Activated CD4-positive, alpha-beta T cell treated with anti-CD3 and anti-CD28 coated beads, Interleukin-2, Interleukin-6, amounts not matched to agents 100 ng/mL and 50 ng/mL, durations not matched to agents 16 hours and 8 hours (primary cell): ENCODE measurements at places on chromosomes 6 and 20.
A peak's percentile ranks its signal among the peaks of the same experiment; 100 is the strongest.

DNA sequence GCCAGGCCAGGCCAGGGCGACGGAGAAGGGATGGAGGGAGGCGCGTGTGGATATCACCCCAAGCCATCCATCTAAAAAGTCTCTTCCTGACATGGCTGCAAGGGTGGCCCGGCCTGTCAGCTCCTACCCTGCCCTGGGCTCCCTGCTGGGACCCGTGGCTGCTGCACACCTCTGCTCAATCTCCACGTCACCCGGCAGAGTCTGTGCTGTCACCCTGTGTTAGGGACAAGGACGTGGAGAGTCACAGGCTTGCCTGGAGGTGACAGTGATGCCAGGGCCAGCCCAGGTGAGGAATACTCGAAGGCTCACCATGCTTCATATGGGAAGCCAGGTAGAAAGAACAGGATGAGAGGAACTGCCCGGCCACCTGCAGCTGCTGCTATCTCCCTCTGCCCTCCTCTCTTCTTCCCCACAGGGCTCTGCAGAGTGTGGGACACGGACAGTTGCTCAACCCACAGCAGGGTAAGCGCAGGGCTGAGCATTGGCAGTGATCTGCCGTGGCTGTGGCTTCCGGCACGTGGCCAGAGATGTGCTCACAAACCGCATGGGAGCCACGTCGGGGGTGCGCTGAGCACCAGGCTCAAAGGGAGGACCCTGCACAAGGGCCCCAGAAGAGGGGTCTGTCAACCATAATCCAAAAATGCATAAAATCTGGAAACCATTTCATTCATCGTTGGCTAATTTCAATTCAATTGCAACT lies 214.3 kb downstream of the DLL1 start:
- DNase-seq = no peak

DNA sequence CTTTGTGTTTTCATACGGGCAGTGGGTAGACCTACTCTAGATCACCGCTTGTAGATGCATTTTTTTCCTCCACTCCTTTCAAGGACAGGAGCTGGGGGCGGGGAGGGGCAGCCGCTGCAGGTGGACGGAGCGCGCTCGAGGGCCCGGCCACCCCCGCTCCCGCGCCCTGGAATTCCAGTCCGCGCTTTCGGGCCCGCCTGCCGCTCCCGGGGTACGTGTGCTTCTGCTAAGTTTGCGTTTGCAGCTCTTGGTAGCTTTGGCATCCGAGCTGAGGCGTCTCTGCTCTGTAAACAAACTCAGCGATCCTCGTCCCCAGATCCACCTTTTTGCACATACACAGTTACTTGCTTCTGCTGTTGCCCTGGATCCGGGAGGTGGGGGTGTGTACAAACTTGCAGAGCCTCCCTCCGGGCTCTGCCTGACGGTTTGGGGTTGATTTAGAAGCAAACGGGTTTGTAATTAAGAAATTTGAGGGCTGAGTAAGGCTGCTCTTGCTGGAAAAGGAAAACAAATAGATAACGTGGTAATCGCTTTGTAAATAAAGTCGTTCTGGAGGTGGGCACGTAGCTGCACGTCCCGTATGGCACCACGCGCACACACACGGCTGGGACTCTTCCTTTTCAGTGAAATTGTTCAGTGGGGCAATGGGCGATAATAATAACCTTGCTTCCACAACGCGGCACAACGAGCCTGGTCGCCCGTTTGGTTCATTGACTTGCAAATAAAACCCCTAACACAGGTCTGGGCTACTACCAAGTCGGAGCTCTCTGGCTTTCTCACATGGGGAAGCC lies 973 bp upstream of the CITED2 start:
- DNase-seq = peak; percentile 90

DNA sequence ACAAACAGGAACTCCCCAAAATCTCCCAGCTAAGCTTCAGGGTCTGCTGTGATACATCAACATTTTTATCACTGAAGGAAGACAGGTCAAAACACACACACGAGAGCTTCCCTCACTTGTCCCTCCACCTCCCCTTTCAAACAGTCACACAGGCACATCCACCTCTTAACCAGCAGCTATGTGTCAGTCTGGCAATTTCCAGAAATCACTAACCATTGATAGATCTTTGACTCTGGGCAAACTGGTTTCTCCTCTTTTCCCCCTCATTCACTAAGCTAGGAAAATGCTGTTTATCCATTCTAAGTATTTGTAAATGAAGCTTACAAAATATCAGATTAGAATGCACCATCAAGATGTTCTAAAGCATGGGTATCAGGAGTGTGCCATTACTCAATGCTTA lies 87.8 kb downstream of the DCDC2 start:
- no peak for DNase-seq

DNA sequence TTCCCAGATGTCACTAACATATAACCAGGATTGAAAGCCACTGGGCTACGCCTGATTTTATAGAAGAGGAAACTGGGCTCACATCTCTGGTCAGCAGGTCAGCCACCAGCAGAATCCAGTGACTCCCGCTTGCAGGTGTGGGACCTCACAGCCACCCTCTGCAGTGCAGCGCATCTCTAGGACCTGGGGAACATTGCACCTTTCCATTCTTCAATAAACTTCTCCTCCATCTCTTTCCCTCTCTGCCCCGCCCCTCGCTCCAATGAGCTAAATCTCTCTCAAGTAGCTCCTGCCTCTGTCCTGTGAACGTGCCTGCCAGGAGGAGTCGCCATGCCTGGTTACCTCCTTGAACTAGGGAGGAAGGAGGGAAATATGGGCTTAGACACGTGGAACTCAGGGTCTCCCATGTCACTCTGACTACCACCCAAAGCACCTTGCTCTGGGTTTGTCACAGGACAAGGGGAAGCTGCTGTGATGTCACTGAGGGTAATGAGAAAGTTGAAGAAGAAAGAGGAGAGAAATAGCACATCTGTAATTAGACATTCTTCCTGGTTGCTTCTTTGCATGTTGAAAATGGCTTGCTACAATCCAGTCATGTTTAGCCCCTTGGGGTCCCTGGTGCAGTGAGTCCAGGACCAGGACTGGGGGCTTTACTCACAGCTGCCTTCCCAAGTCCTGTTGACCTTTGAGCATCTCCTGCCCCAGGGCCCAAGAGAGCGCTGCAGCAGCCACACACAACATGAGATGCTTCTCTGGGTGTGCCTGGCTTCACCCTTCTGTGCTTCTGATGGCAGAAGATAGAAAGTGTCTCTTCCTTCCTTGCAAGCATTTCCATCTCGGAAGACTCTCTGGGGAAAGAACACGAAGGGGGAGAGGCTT lies 469.4 kb downstream of the PREX1 start:
- no peak for DNase-seq

DNA sequence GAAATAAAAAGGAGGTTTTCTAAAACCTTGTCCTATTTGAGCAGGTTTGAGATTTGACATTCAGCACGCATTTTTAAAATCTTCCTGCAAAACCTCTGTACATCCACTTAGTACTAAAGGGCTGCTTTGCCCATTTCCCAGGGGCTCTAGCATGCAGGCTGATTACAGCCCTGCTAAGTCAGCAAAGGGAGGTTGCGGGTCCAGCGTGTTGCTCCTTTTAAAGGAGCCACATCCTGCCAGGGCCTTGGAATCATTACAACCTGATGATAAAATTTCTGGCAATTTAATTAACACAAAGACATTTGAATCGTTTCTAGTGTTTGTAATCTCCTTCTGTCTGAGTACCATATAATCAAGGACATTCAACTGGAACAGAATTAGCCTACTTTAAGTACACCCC lies 455.1 kb upstream of the CITED2 start:
- no peak for DNase-seq

GRCh38 chr6:68196645-68197044 lies 438.4 kb upstream of the ADGRB3 start:
- DNase-seq = no peak

DNA sequence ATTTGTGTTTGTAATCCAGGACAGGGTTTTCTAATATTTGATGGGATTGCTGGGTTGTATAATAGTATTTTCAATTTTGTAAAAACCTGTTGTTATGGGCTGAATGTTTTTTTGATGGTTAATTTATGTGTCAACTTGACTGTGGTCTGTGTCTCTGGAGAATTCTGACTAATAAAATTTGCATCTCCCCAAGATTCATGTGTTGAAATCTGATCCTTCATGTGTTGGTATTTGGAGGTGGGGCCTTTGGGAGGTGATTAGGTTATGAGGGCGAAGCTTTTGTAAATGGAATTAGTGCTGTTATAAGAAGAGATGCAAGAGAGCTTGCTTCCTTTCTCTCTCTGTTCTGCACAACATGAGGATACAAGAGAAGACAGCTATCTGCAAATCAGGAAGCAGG lies 48.7 kb upstream of the SAMD5 start:
- DNase-seq = no peak

- no peak for DNase-seq
Observed at GRCh38 chr6:165227644-165228329, 81.6 kb downstream of the C6orf118 start.

DNA sequence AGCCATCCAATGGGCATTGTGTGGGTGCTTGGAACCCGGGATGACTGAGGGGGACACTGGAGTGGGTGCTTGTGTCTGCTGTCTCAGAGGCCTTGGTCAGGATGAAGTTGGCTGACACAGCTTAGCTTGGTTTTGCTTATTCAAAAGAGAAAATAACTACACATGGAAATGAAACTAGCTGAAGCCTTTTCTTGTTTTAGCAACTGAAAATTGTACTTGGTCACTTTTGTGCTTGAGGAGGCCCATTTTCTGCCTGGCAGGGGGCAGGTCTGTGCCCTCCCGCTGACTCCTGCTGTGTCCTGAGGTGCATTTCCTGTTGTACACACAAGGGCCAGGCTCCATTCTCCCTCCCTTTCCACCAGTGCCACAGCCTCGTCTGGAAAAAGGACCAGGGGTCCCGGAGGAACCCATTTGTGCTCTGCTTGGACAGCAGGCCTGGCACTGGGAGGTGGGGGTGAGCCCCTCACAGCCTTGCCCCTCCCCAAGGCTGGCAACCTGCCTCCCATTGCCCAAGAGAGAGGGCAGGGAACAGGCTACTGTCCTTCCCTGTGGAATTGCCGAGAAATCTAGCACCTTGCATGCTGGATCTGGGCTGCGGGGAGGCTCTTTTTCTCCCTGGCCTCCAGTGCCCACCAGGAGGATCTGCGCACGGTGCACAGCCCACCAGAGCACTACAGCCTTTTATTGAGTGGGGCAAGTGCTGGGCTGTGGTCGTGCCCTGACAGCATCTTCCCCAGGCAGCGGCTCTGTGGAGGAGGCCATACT lies 49.4 kb downstream of the PYGB start:
- DNase-seq = no peak

- no peak for DNase-seq
Observed at GRCh38 chr6:11604215-11604614, 66.7 kb downstream of the TMEM170B start.

GRCh38 chr6:170522565-170523183 lies 30.4 kb downstream of the PSMB1 start:
- DNase-seq = peak; percentile 12

- no peak for DNase-seq
Observed at GRCh38 chr6:30806581-30807183, 62.3 kb upstream of the IER3 start.

GRCh38 chr6:88165844-88166492 lies at the start of gene CNR1:
TSS of gene CNR1 (minus strand) at chr6:88166347. CDS start at chr6:88145274, 21,073 bp downstream.
- DNase-seq = peak; percentile 6

GRCh38 chr6:29656157-29656556 lies 735 bp upstream of the MOG start:
- no peak for DNase-seq

GRCh38 chr6:138387577-138388368 lies 10.1 kb downstream of the SMIM28 start:
- DNase-seq = no peak

DNA sequence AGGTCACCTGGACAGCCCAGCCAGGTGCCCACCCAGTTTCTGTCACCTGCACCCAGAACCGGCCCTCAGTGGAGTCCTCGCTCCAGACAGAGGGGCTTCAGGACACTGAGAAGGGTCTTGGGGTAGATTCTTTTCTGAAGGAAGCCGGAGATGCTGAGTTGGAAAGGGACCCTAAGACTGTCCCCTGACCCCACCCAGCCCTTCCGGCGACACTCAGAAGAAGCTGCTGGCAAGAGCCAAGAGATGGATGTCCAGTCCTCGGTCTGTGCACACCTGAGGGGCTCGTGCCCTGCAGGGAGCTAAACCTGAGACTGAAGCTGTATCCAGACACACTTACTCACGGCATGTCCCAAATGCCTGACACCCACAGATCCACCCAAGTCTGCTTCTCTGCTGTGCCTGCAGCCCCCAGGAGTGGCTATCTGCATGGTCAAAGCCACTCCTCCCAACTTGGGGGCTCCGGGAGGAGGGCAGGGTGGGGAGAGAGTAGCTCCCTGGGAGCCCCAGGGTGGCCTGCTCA lies 20.2 kb downstream of the NTSR1 start:
- DNase-seq = no peak

- DNase-seq = no peak
Observed at GRCh38 chr6:157592541-157592940, 211.6 kb downstream of the ZDHHC14 start.

- no peak for DNase-seq
Observed at GRCh38 chr20:1934721-1935573, 39.7 kb downstream of the SIRPA start.

GRCh38 chr20:50020288-50020687 lies 37.5 kb downstream of the SNAI1 start:
- peak; percentile 44 for DNase-seq

DNA sequence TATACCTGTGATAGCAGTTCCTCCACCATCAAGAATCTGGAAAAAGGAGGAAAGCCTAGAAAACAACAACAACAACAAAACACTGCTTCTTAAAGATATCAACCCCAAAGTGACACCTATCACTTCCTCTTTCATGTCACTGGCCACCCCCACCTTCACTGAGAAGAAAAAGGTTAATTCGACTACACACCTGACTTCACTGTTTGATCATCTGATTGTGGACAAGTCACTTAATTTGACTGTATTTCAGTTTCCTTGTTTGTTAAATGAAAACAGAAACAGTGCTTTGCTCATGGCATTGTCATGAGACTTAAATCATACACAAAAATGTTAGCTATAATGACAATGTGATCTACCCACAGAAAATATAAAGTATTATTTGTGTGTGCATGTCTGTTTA lies 280.6 kb upstream of the SULF2 start:
- no peak for DNase-seq

DNA sequence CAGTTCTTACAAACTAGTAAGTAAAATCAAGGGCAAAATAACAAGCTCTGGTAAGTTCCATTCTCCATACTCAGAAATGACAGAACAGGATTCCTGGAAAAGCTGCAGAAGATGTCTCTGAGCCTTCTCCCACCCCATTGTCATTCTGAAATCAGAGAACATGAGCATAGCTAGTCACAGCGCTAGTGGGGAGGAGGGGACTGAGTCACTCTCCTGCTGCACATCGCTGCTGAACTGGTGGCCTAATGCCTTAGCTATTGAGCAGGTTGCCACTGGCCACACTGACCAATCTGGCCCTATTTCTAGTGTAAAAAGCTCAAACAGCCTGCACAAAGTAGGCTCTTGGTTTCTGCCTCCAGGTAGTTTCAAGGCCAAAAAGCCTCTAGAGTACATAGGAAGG lies 26.1 kb upstream of the RIPPLY2 start:
- DNase-seq = peak; percentile 13
